ENCODE measurements at places on chromosomes 13 and 19.

GRCh38 chr13:100671389-100672182 is 3.0 kb downstream of the TMTC4 start:
- no peak for DNase-seq

DNA sequence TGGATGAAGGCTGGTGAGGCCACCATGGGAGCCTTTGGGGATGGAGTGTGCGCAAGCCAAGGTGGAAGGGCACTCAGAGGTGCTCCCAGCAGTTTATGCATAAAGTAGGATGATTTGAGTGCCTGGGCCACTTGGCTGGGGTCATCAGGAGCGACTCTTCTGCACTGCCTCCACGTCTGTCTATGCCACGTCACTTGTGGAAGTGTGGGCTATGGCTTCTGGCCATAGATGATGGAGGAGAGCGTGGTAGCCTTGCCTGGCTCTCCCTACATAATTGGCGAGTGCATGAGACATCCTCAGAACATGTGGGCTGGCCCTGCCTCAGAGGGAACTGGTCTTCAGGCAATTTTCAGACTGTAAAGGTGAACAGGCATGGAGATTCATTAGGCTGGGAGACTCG is 182.9 kb downstream of the TEX29 start:
- no peak for DNase-seq

GRCh38 chr13:56886398-56886797 is 254.3 kb upstream of the PRR20A start:
- no peak for DNase-seq

DNA sequence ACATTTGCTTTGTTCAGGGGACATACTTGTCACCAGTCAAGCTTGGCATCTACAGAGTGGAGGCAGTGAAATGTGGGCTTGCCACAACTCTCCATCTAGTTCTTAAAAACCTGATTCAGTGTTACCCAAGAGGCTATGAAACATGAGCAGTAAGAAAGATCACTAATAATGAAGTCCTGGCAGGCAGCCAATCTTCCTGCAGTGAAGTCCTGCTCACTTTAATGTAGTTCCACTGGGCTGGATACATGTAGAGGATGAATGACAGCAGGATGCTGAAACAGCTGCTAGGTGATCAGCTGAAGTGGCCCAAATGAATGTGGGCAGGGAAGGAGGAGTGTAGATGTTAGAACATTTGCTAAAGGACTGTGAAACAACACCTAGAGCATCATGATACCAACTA is 1213.1 kb downstream of the OLFM4 start:
- peak; percentile 88 for DNase-seq

GRCh38 chr13:49495783-49496762 is at the start of gene PHF11:
Gene PHF11 (plus strand): TSS chr13:49495953. CDS start chr13:49496002, 49 bp downstream.
- no peak for DNase-seq

DNA sequence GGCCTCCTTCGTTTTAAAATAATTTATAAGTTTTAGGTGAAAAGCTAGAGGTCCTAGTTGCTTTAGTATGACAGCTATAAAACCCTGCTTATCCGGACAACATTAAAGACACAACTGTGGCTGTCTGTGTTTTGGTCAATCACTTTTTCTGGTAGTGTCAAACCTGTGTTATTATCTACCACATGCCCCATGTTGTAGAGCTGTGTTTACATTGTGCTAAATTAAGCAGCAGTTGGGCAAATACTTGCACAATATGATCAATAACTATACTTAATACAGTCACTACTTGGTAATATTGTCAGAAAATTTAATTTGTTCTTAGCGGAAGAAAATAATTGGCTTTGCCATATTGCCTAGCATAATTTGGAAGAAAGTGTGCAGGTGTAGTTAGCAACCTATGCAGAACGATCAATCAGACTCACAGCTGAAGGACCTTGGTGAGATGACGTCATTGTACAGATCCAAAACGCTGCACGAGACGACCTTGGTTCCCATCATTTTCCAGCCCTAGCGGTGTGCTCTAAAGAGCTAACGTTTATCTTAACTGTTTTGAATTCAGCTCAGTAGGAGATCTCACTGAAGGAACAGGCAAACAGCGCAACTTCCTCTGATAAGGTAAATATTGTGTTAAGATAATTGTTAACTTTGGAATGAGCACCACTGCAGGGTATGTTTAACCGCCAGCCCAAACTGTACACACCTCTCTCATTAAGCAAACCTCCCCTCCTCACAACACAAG is 476.6 kb downstream of the IRS2 start:
- DNase-seq = peak; percentile 88

DNA sequence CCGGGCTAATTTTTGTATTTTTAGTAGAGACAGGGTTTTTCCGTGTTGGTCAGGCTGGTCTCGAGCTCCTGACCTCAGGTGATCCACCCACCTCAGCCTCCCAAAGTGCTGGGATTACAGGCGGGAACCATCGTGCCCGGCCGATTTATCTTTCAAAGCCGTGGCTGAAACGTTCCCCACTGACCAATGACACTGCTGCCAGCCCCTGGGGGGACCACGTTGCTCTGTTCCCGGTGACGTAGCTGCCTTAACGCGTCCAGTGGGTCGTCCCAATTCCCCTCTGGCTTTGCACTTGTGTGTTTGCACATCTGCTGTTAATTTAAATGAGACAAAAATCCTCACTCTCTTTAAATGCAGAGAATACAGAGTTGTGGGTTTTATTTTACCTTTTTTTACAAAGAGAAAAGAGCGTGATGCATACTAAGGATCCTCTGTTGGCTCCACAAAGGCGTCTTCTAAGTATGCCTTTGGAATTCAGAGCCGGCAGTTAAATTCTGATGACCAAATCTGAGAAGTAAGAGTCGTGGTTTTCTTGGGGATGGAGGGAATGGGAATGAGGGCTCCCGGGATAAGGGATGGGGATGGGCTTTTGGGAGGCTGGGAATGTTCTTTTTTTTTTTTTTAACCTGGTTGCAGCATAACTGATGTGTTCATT is 18.6 kb upstream of the LMTK3 start:
- DNase-seq = no peak

DNA sequence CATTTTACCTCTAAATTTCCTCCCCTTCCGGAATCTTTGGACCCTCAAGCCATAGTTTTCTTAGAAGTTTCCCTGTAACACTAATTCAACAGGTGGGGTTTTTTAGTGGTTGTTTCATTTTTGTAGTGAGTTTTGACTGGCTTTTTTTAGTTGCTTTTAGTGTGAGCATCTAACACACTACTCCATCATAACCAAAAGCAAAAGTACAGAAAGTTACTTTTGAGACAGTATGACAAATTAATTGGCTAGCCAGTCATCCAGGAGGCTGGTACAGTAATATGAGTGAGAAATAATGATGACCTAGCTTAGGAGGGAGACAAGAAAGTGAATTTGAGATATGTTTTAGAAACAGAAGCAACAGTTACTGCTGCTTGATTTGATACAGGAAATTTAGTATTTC is 71.5 kb downstream of the DNAJC15 start:
- DNase-seq = no peak

DNA sequence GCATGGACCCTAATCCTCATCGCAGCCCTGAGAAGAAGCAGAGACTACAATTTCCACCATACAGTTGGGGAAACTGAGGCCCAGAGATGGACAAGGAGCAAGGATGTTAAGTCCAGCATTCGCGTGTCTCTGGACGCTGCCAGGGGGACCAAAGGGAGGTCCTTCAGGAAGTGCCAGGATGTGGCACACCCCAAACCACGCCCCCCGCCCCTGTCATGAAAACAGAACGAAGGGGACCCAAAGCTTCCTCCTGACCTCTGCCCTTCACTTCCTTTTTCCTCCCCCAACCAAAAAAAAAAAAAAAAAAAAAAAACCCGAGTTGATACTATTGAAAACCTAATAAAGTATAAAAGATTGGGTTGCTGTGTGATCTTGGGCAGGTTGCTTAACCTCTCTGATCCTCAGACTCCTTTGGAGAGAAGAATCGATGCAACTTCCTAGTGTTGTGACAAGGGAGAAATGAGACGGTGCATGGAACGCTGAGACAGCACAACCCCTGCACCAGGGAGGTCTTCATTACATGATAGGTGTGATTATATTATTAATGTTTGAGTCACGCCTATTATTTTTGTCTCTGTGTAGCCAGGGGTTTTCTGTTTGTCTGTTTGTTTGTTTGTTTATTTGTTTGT is 2.7 kb upstream of the ZBTB7A start:
- DNase-seq = no peak

DNA sequence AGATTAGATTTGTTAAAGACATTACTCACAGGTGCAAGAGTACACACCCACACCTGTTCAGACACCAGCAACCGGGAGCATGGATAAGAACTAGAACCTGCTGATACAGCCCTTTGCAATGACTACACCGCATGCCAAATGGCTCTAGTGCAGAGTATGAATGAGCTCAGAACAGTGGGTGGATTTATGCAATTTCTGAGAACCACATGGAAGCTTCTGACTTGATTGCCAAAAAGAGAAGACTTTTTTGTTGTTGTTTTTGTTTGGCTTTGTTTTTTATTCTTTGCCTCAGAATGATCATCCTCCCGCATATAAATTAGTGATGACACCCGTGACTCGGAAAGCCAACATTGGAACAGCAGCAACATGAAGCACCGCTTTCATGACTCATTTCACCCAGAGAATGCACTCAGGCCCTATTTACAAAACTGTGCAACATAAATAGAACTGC is 77.4 kb upstream of the LRCH1 start:
- DNase-seq = no peak

GRCh38 chr13:113915012-113915763 is 51.3 kb upstream of the GAS6 start:
- no peak for DNase-seq

DNA sequence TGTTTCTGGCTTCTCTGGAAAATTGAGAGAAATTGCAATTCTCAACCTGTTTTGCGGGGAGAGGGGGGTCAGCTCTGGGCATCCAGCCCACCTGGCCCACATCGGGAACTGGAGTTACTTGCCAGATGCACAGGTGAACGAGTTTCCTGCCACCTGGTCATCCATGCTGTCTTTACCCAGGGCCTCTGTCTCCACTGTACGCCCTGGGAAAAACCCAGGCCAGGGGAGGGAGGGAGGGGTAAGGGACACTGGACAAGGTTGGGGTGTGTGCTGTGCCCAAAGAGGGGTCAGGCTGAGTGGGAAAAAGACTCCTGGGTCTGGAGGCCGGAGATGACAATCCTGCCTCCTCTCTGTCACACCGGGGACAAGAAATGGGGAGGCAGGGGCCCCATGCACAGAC is 307.6 kb downstream of the ZNF536 start:
- no peak for DNase-seq
